ENCODE measurements at places on chromosomes 3 and 15.

DNA sequence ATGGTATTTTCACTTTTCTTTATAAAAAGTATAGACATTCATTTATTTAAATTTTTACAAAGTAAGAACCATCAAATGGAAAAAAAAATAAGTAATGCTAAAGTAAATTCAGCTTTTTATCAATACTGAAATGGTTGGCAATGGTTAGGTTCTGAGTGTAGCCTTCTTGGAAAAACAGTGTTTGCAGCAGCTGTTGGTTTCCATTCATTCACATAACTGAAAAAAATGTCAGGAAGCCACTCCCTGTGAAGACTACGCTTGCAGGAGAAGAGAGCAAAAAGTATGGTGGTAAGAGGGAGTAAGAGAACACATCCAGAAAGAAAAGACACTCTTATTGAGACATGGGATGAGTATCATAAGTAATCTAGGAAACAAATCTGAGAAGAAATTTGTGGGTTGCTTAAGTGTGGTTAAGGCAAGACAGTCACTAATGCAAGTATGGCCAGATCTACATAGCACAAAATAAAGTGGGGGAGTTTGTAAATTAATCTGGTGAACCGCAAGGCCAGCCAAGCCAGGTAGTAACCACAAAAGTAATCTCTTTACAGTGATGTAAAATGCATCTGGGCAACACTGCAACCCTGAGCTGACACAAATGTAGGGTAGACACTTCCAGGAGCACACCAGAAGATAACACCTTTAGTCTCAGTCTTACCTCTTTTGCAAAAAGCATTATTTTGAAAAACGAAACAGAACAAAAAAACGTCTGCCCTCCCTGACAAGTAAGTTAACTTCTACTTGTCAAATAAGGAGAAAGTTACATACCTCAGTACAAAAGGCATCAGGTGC, 133.7 kb downstream of the IGSF11 start:
- DNase-seq, result no peak

DNA sequence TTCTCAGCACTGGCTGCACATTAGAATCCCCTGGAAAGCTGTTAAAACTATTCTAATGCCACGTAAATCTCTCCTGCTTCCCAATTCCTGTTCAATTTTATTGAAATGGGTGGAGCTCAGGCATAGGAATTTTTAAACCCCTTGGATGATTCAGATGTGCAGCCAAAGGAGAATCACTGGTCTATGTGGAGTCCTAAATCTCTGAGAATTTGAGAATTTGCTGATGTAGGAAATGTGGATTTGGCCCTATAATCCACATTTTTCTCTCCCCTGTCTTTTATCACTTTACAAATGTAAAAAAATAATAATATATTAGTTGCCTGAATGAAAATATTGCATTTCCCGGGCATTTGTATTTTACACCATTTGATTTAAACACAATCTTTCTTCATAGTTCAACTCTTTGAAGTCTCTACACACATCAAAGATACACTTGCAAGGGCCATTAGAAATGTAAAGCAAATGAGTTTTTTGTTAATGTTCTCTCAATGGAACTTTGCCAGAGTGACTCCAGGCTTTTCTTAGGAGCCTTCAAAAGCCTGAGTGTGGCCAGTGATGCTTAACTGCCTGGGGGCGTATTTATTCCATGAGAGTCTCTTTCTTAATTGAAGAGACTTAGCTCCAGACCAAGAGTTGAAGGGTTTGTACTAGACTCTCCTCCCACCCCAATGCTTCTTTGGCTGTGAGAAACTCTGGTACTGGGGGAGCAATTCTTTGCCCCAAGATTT, 48.8 kb upstream of the PTX3 start:
- DNase-seq, result no peak

DNA sequence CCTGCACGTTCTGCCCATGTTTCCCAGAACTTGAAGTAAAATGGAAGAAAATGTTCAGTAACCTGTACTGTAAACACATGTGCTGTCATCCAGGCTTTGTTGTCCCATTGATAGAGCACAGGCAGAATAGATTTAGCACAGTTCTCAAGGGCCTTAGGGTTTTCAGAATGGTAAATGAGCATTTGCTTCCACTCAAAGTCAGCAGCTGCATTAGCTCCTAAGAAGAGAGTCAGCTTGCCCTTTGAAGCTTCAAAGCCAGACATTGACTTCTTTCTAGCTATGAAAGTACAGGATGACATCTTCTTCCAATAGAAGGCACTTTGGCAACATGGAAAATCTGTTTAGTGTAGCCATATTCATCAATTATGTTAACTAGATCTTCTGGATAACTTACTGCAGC, 76.2 kb upstream of the TMEM108 start:
- DNase-seq, result no peak

- DNase-seq, result no peak
Measured at GRCh38 chr15:94203306-94203705, 28.1 kb upstream of the MCTP2 start.

GRCh38 chr3:9736831-9737230, 5.3 kb downstream of the BRPF1 start:
- DNase-seq, result no peak

GRCh38 chr15:82540055-82540983, at the start of gene RPS17:
RPS17 (minus strand) TSS chr15:82540457; CDS start chr15:82540428, 29 bp downstream.
- DNase-seq, result peak; percentile 99

GRCh38 chr3:3027976-3028567, 82.1 kb downstream of the IL5RA start:
- peak; percentile 16 for DNase-seq

- DNase-seq, result no peak
Measured at GRCh38 chr3:71309886-71310285, 273.6 kb downstream of the FOXP1 start.

DNA sequence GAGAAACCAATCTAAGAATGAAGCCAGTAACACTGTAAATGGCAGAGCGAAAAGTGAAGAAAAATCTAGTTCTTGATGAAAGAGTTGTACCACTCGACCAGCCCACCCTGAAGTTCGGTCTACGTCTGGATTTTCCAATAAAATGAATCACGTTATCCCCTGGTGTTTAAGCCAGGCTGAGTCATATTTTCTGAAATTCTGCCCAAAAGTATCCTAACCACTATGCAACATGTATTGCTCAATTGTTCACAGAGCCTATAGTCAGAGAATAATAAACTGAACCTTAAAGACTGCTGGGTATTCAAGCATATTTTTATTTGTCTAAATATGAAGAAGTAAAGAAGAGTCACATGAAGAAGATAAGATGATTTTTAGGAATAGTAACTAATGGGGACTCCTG, 245.7 kb downstream of the FGF12 start:
- DNase-seq, result no peak

DNA sequence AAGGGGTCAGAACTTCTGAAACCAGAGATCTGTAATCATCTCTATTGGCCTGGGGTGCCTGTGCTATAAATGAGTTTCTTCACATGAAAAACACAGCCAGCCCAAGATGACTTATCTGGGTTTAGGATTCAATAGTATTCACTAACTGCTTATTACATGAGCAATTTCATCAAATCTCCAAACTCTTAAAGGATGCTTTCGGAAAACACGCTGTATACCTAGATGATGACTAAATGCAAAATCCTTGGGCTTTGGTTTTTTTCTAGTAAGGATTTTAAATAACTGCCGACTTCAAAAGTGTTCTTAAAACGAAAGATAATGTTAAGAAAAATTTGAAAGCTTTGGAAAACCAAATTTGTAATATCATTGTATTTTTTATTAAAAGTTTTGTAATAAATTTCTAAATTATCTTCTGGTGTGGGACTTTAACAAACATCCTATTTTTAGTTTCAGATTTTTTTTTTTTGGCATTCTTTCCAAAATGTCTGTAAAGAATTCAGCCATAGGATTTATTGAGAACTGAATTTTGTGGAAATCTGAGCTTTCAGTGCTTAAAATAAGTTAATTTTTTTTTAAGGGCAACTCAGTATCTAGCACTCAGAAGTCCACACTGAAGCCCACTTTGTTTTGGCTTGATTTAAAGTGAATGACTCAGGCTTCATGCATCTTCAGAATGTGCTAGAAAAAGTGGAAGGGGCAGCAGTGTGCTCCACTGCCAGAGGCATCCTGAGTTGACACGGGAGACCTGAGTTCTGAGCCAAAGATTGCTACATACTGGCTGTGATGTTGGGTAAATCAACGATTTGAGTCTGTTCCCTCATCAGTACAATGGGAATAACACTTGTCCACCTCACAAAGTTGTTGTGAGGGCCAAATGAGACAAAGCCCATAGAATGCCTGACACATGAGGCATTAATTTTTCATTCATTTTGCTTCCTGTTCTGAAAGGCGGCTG, 18.7 kb downstream of the TMEM43 start:
- DNase-seq, result no peak

- no peak for DNase-seq
Measured at GRCh38 chr3:154250291-154250690, 74.0 kb downstream of the DHX36 start.

- DNase-seq, result no peak
Measured at GRCh38 chr3:188125076-188125475, 28.9 kb upstream of the LPP start.

DNA sequence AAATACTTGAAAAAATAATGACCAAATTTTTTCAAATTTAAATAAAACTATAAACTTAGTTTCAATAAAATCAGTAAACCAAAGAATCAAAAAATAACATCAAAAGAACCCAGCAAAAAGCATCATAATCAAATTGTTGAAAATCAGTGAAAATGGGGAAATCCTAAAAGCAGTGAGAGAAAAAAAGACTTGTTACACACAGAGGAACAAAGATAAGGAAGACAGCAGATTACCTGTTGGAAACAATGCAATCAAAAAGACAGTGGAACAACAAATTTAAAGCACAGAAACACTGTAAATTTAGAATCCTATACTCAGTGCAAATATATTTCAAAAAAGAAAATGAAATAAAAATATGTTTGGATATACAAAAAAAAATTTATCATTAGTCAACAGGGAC, 156.2 kb upstream of the LMCD1 start:
- DNase-seq, result no peak
